ENCODE measurements at places on chromosomes 2 and 18.

GRCh38 chr18:58525928-58526424 lies 102.9 kb downstream of the ALPK2 start:
- DNase-seq: no peak

DNA sequence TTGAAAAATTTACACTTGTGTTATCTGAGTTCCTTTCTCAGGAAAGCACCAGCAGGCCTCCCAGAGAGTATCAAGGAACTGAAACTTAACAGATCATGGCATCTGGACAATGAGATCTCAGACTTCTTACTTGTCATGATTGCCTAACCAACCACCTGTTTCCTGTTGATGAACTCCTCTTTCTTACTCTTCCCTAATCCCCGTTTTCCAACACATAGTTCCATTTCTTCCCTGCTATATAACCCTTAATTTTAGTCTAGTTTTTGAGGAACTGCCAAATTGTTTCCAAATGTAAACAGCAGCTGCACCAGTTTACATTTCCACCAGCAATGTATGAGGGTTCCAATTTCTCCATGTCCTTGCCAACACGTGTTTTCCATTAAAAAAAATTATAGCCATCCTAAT lies 6.1 kb upstream of the FAM171B start:
- no peak for DNase-seq

DNA sequence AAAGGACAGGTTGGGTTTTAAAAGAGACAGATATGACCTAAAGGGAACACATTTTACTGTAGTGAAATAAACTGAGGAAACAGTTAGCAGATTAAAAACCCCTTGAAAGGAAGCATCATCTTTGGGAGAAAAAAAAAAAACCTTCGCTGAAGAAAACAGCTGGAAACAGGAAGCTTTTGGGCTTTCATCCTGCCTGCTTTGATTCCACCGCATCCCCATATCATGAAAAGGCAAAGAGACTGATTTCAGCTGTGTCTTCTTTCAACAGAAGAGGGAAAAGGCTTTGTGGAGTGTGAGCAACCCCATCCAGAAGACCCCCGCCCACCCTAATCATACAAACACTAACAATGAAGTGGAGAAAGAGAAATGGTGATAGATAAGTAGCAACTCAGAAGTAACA lies 86.4 kb downstream of the TCF4 start:
- DNase-seq: no peak

- DNase-seq: no peak
These were observed 99.4 kb upstream of the RASGRP3 start for GRCh38 chr2:33377048-33377447.

DNA sequence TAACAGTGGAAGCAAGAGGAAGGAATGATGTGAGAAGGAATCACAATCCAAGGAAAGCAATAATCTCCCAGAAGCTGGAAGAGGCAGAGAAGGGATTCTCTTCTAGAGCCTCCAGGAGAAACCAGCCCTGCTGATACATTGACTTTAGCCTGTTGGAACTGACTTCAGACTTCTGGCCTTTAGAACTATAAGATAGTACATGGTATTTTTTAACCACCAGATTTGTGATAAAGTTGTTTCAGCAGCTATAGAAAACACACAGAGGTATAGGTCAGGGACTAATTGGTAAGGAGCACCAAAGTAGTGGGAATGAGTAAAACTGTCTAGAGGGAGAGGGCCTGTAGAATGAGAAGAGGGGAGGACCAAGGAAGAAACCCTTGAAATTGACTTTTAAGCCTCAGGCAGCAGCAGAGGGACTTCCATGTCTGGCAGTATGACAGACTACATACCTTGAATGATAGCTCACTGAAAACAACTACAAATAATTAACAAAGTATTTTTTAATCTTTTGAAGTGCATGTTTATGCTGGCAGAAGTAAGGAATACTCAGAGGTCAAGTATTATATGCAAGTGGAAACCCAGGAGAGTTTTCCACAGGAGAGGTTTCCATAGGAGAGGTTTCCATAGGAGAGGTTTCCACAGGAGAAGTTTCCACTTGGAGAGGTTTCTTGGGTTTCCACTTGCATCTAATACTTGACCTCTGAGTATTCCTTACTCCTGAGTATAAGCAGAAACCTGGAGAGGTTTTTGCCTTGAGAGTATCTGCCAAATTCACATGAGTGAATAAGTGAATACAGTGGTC lies 33.8 kb upstream of the TMEM17 start:
- no peak for DNase-seq

- no peak for DNase-seq
These were observed 473.3 kb downstream of the FBXO15 start for GRCh38 chr18:73674125-73674865.

DNA sequence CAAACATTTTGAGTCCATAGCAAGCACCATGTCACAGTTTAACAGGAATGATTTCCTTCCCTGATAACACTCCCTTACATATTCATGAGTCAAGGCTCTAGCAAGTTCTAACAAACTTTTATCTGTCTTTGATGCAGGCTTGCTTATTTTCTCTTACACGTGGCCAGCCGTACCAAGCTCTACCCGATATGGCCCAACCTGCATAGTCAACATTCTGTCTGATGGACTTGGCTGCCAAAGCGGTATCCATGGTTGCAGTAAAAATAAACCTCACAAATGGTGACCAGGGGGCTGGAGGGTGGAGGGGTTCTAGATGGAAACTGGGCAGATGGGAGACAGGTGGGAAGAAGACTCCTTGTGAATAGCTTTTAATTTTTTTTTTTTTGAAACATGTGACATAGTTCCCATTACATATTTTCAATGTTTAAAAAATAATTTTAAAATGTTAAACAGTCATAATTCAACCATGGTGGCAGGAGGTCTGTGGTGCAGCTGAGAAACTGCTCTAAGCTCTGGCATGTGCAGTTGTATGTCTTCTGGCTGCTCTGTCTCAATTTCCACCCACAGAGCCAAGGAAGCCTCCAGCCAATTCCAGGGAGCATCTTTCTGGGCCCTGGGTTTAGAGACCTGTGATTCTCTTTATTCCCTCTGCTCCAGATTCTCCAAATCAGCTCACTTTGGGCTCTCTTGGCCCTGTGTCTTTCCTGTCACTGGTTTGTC lies 20.7 kb upstream of the CXCR1 start:
- DNase-seq: no peak

DNA sequence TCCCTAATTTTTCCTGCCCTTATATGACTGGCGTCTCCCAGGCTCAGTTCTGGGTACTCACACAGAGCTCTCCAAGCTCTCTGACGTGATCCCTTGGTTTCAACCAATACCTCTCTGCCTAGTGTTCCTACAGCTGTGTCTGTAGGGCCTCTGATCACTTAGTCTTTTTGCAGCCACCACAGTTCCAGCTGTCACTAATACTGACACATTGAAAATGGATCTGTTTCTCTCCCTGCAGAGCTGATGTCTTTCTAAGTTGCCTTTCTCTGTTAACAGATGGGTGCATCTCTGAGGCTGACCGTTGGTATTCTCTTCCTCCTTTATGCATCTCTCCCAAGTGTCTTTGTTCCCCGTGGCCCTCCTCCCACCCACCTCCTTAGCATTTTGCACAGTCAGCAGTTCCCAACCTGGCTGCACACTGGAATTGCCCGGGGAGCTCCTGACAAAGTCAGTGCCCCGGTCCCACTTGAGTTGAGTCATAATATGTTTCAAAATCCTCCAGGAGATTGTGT lies 62.5 kb downstream of the CERS6 start:
- DNase-seq: no peak

- DNase-seq: no peak
These were observed 40.6 kb upstream of the ACYP2 start for GRCh38 chr2:54074606-54075341.

DNA sequence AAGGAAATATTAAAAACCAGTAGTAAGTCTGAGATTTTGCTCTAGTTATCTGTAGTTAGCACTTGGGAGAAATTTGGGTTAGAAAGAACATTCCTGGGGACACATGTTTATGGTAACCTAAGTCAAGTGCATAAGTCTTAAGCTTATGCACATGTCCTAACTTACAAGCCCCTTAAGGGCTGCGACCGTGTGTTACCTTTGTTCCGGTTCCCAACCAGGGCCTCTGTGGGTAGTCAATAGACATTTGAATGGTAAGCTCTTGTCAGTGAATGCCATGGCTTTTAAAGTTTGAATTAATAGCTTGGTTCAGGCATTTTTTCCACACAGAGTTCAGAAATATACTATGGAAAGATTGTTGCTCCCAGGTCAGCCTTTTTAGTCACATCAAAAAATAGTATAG lies 64.7 kb upstream of the CWC22 start:
- no peak for DNase-seq

DNA sequence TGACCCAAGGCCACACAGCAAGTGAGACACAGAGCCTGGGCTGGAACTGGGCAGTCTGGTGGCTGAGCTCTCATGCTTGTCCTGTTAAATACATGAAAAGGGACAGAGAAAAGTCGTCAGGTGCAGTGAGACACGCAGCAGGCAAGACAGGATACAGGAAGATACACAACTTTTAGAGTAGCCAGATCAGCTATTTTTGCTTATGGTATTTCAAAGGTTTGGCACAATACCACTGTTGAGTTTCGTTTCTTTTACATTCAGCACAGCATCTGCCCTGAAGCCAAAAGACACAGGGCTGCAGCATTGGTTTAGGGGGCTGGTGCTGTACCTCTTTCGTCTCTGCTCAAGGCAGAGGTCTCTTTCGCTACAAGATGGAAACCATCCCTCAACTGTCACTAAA lies 14.0 kb downstream of the FHL2 start:
- no peak for DNase-seq

GRCh38 chr2:235803028-235803427 lies 309.2 kb downstream of the AGAP1 start:
- DNase-seq: no peak

GRCh38 chr2:236026841-236027240 lies 141.3 kb downstream of the GBX2 start:
- DNase-seq: no peak

GRCh38 chr2:70140791-70141211 lies 50.0 kb downstream of the C2orf42 start:
- no peak for DNase-seq

DNA sequence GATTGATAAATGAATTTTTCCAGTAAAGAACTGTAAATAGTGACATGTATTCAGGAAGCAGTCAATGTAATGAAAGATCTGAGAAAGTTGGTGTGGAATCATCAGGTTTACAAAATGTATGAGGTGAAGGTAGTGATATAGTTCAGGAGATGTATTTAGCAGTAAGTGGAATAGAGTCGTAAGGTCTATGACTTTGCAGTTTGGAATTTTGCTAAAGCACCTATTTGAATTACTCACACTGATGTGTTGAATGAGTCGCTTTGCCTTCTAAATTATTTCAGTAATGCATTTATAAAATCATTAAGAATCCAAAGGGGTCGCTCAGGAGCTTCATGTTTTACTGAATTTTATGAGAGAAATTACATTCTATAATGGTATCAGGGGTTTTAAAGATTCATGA lies 713.7 kb downstream of the DSC3 start:
- no peak for DNase-seq

- no peak for DNase-seq
These were observed 10.1 kb upstream of the KCNJ3 start for GRCh38 chr2:154688373-154688772.

GRCh38 chr18:37107748-37108522 lies 279.0 kb downstream of the KIAA1328 start:
- DNase-seq: no peak

- DNase-seq: no peak
These were observed 199.2 kb upstream of the COPS8 start for GRCh38 chr2:236886456-236886855.

GRCh38 chr2:161956738-161957137 lies 117.3 kb downstream of the DPP4 start:
- DNase-seq: no peak

- no peak for DNase-seq
These were observed 507.5 kb downstream of the SLC4A3 start for GRCh38 chr2:220134756-220135534.

DNA sequence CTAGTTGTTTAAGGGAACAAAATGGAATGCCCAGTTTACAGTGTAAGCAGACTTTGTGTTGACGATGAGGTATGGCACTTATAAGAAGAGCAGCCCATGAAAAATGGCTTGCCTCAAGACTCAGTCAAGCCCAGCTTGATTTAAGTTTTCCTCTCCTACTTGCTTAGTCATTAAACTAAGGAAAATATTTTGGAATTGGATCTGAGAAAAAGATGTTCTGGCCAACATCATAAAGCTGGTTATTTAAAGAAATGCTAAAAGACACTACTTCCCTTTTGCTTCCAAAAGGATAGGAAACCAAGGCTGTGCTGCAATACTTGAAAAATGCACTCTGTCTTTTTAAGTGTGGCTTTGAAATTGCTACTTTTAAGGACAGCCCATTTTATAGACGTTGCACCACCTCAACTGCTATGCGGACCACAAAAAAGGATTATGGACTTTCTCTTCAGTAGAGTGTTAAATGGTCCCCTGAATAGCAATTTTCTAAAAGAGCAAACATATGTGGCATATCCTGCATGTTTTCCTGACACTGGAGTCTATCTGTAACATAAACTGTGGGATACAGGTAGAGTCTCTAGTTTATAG lies 32.1 kb downstream of the CCDC141 start:
- DNase-seq: no peak

- no peak for DNase-seq
These were observed 18.9 kb upstream of the FZD7 start for GRCh38 chr2:202014759-202015211.

GRCh38 chr2:9707008-9707407 lies 76.2 kb upstream of the YWHAQ start:
- DNase-seq: no peak

- no peak for DNase-seq
These were observed 74.2 kb downstream of the HS1BP3 start for GRCh38 chr2:20576598-20577115.

DNA sequence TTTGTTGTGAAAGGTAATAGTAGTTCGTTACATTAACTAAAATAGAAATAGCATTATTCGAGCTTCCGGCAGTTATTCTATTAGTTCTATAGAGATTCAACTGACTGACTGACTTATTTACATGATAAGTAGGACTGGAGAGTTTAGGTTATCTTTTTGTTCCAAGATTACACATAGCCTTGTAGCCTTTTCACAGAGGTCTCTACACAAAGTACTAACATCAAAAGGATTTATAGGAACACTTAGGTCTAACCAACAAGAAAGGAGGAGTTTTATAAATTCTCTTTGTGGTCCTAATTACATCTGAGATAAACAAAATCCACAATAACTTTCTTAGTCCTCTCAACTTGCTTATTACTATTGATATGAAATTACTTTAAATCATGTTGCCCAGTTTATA lies 62.8 kb downstream of the SOS1 start:
- no peak for DNase-seq

- no peak for DNase-seq
These were observed 37.5 kb downstream of the NRP2 start for GRCh38 chr2:205719847-205720246.

DNA sequence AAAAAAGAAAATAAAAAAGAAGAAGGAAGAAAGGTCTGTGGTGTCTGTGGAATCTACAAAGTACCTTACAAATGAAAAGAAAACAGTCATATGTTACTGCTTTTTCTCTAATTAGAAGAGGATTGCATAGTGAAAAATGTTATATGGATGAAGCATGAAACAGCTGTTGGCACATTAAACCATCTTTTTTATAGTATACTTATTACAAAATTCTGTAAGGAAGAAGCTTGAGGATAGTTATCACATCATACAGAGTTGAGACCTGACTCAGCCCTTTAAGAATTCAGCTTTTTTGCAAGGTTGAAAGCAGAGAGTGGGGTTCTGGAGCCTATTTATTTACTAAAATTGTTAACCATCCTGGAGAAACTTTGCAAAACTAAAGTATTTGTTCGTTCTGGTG lies 222.7 kb downstream of the PHLPP1 start:
- no peak for DNase-seq

- no peak for DNase-seq
These were observed 439.7 kb downstream of the RND3 start for GRCh38 chr2:150047620-150048222.

GRCh38 chr2:239892441-239893235 lies 132.5 kb downstream of the NDUFA10 start:
- no peak for DNase-seq
